ENCODE measurements at places on chromosomes 11 and 22. TPM values are rescaled to one million over a fixed set of nuclear protein-coding genes. Genes with fewer than 3 reads are reported as not detected.

DNA sequence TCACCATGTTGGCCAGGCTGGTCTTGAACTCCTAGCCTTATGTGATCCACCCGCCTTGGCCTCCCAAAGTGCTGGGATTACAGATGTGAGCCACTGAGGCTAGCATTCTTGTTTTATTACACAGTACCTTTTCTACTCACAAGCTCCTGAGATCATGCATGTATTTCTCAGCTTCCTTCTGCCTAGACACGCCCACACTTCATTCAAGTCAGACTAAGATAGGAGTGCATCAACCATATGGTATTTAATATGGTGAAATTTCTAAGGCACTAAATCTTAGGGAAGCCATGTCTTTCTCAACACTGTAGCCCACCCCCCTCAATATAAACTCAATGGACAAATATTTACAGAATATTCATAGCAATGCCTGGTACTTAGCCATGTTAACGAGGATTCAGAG, 62.1 kb downstream of the SLC25A17 start:
- peaks cover 44% of the 10 kb centered on the region for H3K4me1 ChIP-seq
- H3K27me3 ChIP-seq: no peaks in the 10 kb centered on the region
- DNase-seq: no peak
- H3K27ac ChIP-seq: no peak overlapping the region

OSM gene
- not detected for total RNA-seq

GRCh38 chr22:29628996-29629902, 25.8 kb downstream of the NF2 start:
- H3K4me3 ChIP-seq: no peak overlapping the region
- no peak overlapping the region for H3K27ac ChIP-seq
- H3K36me3 ChIP-seq: no peaks in the 10 kb centered on the region
- DNase-seq: no peak

ARRB1 gene
- 81.0 TPM for total RNA-seq

MS4A14 gene
- 0.07 TPM for total RNA-seq

DNA sequence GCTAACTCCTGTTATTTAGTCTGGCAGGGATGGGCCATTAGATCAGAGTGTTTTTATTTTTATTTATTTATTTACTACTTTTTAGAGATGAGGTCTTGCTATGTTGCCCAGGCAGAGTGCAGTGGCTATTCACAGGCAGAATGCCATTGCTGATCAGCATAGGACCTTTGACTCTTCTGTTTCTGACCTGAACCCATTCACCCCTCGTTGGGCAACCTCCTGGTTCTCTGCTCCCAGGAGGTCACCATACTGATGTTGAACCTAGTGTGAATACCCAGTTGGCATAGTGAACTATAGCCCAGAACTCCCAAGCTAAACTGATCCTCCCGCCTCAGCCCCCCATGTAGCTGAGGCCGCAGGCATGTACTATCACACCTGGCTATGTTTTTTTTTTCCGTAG, 16.5 kb upstream of the CECR2 start:
- no peaks in the 10 kb centered on the region for H3K36me3 ChIP-seq
- no peak overlapping the region for H3K4me3 ChIP-seq
- H3K27me3 ChIP-seq: no peaks in the 10 kb centered on the region
- no peak overlapping the region for H3K27ac ChIP-seq

TIGD3 gene
- total RNA-seq: 1.9 TPM

GRCh38 chr11:70424765-70425344, 26.5 kb downstream of the CTTN start:
- H3K27ac ChIP-seq: peak overlapping the region; percentile 36
- peaks cover 70% of the 10 kb centered on the region for H3K36me3 ChIP-seq
- H3K4me3 ChIP-seq: no peak overlapping the region
- no peaks in the 10 kb centered on the region for H3K27me3 ChIP-seq

GRCh38 chr22:33565580-33565995, 354.7 kb downstream of the LARGE1 start:
- H3K4me1 ChIP-seq: peaks cover 46% of the 10 kb centered on the region

- no peak overlapping the region for H3K4me3 ChIP-seq
- peaks cover 66% of the 10 kb centered on the region for H3K4me1 ChIP-seq
- no peak overlapping the region for H3K27ac ChIP-seq
- peaks cover 5% of the 10 kb centered on the region for H3K36me3 ChIP-seq
- DNase-seq: no peak
These were observed 13.6 kb downstream of the BCR start for GRCh38 chr22:23193882-23194281.

DNA sequence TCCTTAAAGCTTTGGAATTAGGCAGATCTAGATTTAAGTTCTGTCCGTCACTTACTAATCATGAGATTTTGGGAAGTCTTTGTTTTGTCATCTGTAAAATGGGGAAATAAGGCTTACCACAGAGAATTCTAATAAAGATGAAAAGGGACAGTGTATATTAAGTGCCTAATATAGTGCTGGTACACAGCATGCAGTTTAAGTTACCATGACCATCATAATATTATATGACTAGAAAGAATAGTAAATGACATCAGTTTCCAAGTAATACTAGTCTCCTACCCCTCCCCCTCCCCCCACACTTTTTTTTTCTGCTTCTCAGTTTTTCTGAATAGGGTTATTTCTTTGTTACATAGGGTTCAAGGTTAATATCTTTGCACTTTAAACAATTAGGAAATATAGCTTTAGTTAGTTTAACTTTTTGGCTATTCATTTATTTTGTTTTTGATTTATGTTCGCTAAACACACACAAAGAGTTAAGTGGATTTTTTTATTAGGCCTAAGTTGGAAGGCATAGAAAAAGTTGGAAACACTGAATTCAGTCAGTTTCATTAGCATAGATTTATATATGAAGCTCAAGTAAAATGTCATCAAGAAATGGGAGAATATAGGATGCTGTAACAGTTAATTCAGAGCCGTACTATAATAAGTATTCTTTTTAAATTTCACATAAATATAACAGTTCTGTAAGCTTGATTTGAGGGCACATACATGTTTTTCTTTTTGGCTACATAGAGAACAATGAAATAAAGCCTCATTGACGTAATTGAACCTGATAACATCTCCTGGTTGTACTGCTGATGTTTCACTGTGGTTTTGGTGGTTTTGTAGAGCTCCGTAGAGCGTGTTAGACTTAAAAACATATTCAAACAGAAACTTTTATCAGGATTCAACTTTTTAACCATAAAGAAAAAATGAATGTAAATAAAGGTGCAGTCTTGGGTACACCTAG, 121.2 kb downstream of the PDE3B start:
- H3K27me3 ChIP-seq: no peaks in the 10 kb centered on the region
- no peak for DNase-seq
- no peak overlapping the region for H3K4me3 ChIP-seq
- H3K27ac ChIP-seq: no peak overlapping the region
- no peaks in the 10 kb centered on the region for H3K4me1 ChIP-seq
- H3K36me3 ChIP-seq: no peaks in the 10 kb centered on the region
